Ureter (tissue), 1 donor: ENCODE measurements at places on chromosomes 1 and 21. TPM values are rescaled to one million over a fixed set of nuclear protein-coding genes. Genes with fewer than 3 reads are reported as not detected.

GRCh38 chr1:192038567-192038966 is 119.7 kb upstream of the RGS18 start:
- no peak for DNase-seq

SH3BGR gene
- 11.8 TPM for total RNA-seq

DNA sequence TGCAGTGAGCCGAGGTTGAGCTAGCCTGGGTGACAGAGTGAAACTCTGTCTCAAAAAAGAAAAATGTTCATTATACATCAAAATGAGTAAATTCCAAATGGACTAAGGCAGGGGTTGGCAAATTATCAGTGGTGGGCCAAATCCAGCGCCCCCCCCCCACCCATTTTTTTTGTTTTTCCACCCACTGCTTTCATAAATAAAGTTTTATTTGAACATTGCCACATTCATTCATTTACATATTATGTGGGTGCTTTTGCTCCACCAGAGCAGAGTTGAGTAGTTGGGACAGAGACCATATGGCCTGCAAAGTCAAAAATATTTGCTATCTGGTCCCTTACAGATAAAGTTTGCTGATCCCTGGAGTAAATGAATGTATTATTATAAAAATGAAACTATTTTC is 99.4 kb downstream of the ZMYM4 start:
- DNase-seq = no peak

- no peak for DNase-seq
Measured at GRCh38 chr1:156464825-156465452, 35.6 kb downstream of the MEF2D start.

GRCh38 chr1:75126611-75127101 is 7.5 kb upstream of the LHX8 start:
- DNase-seq = no peak

S100A1 gene
- total RNA-seq = not detected

MAP3K21 gene
- 4.7 TPM for total RNA-seq

DNA sequence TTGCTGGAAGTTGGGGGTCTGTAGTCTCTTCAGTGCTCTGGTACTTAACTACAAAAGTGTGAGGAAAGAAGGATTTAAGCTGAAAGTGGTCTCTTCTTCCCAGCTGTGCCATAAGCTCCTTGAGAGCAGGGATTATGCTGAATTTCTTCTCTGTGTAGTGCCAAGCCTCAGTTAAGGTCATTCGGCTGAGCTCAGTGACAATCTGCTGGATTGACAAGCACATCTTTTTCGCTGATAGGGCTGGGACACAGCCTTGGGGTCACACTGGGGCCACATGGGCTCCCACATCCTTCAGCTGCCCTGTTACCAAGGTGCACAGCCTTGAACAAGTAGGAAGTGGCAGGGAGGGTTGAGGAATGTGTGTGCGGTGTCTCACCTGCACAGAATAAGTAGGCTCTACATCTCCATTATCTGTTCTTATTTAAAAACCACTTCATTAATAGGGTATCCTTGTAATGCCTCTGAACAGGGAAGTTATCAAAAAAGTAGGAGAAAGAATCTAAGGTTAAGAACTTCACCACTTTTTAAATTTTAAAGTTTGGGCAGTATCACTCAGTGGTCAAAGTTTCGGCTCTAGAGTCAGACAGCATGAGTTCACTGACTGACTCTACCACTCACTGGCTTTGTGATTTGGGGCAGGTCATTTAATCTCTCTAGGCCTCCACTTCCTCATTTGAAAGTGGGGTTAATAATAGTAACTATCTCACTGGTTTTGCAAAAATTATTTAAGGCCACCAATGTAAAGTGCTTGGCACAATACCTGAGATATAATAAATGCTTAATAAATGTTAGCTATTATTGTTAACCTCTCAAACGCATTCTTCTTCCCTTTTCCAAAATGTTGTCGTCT is 10.3 kb downstream of the ZBTB40 start:
- no peak for DNase-seq

DNA sequence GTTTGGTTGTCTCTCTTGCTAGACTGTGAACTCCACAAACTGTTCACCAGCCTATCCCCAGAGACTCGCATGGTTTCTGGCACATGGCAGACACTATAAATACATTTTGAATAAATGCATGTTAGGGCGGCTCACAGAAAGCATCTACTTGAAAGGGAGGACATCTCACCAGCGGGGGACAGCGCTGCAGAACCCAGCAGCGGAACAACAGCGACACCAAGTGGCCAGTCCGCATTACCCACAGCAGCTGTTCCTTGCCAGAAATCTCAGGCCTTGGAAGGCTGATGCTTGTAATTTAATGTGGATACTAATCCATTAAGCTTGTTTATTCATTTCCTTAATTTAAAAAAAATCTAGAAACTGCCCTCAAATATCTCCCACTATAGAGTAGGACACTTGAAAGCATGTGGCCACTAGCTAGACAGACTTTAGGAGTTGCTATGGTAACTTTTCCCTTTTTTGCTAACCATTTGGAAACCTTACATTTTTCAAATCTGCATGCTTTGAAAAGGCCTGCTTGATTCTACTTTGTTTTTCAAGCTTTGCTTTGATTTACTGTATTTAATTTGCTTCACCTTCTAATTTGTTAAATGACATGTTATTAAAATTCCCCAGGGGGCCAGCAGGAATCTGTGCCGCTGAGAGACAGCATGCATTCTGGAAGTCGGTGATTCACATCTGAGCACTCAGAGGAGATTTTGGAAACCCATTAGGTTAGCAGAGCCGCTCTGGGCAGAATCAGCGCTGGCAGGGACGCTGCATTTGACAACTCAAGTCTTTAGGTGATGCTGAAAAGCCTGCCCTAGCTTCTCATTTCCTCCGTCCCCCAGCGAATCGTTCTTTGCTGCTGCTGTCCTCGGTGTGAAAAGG is 63.5 kb upstream of the SSX2IP start:
- peak; percentile 72 for DNase-seq

SMYD3 gene
- total RNA-seq = 29.3 TPM

RABIF gene
- 6.9 TPM for total RNA-seq
